Anterior cingulate cortex (tissue), 58 donors: ENCODE measurements at places on chromosomes 5 and 9.

GRCh38 chr5:14041528-14042192, 97.2 kb upstream of the DNAH5 start:
- DNase-seq, result no peak

DNA sequence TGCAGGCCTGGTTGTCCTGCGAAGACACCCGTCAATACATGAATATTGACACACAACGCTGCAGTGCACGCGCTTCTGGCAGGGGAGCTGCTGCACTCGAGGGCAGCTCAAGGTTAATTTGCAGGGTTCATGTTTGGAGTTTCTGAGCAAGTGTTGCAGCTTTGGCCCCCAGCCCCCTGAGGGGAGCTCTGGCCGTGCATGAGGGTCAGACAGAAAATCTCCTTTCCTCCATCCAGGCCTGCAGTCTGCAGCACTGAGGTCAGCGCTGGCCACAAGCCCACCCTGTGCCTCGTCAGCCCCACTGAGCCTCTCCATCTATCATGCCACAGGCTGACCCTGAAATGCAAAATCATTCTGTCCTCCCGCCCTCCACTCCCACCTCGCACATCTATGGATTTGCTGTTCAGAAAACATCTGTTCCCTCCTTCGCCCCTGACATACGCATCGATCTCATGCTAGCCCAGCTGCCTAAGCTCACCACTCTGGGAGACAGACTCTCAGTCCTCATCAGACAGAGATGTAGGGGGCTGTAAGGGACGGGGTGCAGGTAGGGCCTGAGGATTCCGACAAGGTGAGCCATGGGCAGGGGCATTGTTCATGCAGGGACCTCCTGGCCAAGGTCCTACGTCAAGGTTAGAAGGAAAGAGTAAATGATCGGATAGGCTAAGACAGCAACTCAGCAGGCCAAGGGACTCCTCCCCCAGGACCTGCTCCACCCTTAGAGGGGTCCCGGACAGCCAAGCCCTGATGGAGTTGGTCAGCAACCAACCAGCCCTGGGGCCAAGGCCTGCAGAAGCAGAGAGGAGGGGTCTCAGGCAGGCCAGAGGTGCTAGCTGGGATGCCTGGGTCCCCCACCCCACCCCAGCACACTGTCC, 125.1 kb downstream of the KCNIP1 start:
- DNase-seq, result no peak

- no peak for DNase-seq
Observed at GRCh38 chr5:30693326-30693725, 500.2 kb upstream of the CDH6 start.

- no peak for DNase-seq
Observed at GRCh38 chr9:89408628-89409101, 89.2 kb downstream of the SEMA4D start.

DNA sequence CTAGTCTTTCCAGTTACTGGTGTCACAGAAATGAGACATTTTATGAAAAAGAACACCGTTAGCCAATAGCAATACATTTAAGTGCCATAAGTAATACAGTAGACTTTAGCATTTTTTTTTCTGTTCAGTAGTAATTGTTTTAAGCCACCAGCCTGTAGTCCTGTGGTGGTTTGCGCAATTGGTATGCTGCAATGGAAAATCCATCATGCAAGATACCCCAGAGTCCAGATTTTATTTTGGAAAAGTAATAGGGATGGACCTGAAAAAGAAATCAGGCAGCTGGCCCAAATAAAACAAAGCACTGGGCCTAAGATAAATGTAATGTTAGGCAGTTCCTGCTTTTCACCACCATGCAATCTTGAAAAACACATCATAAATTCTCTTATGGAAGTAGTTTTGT, 94.6 kb upstream of the RASGRF2 start:
- DNase-seq, result no peak

GRCh38 chr5:169686137-169686536, 49.1 kb downstream of the DOCK2 start:
- DNase-seq, result no peak

DNA sequence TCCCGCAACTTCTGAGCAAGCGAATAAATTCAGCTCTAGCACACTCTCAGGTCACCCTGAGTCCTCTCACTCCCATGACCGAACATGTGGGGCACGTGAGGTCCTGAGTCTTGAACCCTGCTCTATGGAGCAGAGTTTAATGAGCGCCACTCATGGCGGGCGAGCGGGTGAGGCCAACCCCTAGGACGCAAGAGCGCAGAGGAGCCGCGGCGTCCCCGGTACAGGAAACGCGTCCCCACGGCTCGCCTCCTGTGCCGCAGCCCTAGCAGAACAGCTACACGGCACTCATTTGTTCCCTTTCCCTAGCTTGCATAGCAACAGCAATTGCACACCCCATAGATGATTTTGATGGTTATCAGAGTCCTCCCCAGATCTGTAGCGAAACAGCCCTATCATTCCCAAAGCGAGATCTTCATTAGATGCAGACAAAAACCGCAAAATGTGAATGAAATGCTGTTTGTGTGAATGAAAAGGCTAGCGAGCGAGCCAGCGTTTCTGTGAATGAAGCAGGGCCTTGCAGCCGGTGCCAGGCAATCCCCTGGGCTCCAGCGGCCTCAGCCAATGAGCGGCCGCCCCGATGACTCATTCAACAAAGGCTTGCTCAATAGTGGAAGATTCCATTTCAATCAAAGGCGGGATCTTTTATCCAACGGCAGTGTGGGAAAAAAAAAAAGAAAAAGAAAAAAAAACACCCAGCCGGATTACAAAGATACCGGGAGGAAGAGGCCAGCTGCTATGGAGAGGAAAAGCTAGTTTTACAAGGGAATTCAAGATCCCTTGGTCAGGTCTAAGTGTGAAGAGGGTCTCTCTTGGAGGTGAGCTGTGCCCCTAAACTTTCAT, 1.5 kb upstream of the SHC3 start:
- peak; percentile 77 for DNase-seq

DNA sequence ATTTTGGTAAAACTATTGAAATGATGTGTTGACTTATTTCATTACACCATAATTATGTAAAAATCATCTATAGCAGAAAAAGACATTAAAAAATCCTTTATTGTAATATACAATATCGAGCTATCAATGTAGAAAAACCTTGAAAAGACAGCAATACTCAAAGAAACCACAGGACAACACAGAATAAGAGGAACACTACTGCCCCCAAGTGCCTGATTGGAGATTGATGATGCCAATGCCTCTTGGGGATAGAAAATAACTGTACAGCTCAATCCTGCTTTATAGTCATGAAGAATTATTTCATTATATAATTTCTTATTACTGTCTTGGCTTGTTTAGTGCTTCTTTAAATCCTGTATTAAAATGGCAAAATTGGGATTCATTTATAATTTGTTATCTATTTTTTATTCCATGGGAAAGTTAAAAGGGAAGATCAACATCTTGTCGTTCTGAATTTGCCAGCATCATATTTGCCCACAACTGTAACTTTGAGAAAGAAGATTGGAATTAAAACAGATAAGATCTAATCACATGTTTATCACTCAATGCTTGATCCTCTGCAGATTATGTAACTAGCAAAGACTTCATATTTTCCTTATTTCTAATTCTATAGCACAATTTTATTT, 337.5 kb downstream of the CDH9 start:
- no peak for DNase-seq

GRCh38 chr5:76468635-76469425, 65.7 kb downstream of the IQGAP2 start:
- DNase-seq, result no peak
